ENCODE measurements at places on chromosomes 5 and 9.

- no peak for DNase-seq
These were observed 27.8 kb downstream of the ZCCHC7 start for GRCh38 chr9:37148181-37148580.

- no peak for DNase-seq
These were observed 41.2 kb downstream of the FYB1 start for GRCh38 chr5:39178171-39178570.

GRCh38 chr9:272251-273213, 57.9 kb downstream of the DOCK8 start:
- DNase-seq: no peak

GRCh38 chr5:58855851-58856739, 273.2 kb downstream of the RAB3C start:
- no peak for DNase-seq

- no peak for DNase-seq
These were observed 31.0 kb downstream of the MTREX start for GRCh38 chr5:55338810-55339243.
